ENCODE measurements at places on chromosomes 1 and 21.
A peak's percentile ranks its signal among the peaks of the same experiment; 100 is the strongest.

- no peak for DNase-seq
Measured at GRCh38 chr21:15140321-15141019, 75.7 kb upstream of the NRIP1 start.

GRCh38 chr21:36135391-36136102 lies 668 bp downstream of the CBR3 start:
- DNase-seq: peak; percentile 61

- DNase-seq: no peak
Measured at GRCh38 chr1:245393694-245394093, 238.9 kb downstream of the KIF26B start.

DNA sequence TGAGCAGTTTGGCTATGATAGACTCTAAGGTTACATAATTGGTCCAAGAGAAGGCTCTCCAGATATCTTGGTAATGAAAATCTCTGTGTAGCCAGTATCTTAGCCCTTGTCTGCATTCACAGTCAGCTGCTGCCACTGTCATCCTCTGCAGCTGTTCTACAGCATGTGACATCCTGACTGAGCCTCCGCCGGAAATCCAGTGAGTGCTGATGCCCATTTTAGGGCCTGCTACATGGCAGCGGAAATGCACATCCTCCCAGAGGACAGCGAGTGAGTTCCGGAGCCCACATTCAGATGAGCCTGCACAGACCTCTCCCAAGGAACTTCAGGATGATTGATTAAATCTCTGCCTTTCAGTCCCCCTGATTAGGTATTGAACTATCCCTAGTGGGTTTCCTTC lies 237.1 kb downstream of the HHIPL2 start:
- DNase-seq: no peak

- no peak for DNase-seq
Measured at GRCh38 chr1:65372557-65372956, 47.9 kb upstream of the LEPR start.

DNA sequence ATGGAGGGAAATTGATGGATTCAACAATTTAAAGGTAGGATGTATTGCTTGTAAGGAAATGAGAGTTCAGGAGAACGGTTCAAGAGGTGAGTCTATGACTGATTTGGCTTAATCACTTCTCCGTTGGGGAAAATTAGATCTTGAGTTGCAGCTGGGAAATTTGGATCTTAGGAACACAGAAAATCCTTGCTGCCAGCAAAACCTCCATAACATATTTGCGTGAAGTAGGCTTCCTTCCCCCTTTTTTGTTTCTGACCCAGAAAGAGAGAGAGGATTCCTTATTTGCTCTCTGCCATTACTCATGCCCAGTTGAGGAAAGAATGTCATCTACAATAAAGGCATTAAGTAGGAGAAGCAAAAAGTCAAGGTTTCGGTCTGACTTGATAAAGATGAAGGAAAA lies 73.5 kb upstream of the PDC start:
- DNase-seq: no peak

- no peak for DNase-seq
Measured at GRCh38 chr1:162944974-162945674, 84.1 kb upstream of the CCDC190 start.

- no peak for DNase-seq
Measured at GRCh38 chr1:198838022-198838342, 199.1 kb downstream of the PTPRC start.

GRCh38 chr1:210663730-210664573 lies 335.2 kb downstream of the HHAT start:
- no peak for DNase-seq

DNA sequence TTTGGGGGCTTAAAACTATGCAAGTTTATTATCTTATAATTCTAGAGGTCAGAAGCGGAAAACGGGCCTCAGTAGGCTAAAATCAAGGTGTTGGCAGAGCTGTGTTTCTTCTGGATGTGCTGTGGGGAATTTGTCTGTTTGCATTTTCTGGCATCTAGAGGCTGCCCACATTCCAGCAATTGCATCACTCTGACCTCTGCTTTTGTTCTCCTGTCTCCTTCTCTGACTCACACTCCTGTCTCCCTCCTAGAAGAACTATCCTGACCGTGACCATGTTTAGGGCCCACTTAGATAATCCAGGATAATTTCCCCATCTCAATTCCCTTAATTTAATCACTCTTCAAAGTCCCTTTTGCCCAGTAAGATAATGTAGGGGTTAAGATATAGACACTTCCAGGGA lies 127.4 kb upstream of the DEPDC1 start:
- no peak for DNase-seq

- no peak for DNase-seq
Measured at GRCh38 chr1:206960676-206961386, 9.4 kb downstream of the FCAMR start.

GRCh38 chr1:108962681-108963051 lies 618 bp downstream of the CLCC1 start:
- no peak for DNase-seq

DNA sequence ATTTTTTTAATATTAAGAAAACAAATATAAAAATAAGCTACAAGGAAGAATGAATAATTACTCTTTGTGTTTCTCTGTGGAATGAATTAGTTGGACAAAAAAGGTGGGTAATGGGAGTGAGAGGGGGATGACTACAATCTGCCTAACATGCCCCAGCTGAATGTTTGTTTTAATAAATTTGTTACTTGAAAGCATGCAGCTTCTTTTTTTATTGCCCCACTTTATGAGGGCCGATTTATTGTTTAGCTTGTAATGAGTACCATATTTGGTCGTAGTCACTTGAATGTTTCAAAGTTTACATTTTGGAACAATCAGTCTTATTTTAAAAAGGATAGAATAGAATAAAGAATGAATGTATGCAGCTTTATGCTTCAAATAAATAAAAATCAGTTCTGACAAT lies 197.4 kb downstream of the LBR start:
- DNase-seq: no peak

DNA sequence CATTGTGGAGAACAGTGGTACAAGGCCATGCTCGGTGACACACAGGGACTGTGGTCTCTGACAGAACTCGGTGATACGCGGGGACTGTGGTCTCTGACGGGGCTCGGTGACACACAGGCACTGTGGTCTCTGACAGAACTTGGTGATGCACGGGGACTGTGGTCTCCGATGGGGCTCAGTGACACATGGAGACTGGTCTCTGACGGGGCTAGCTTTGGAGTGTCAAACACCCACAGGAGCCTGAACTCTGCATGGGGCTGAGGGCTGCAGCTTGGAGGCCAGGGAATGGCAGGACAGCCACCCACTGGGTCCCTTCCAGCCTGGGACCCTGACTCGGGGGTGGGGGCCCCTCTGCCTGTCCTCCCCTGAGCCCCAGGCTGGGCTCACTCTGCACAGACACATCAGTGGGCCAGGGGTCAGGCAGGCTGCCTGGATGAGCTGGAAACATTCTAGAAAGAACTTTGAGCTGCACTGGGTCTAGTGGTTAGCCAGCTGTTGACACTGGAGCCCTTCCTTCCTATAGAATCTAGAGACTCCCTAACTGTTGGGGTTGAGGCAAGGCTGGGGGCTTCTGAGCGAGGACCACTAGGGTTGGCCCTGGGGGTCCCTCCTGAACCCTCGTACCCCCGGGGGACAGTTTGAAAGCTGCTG lies 49.8 kb downstream of the DISP3 start:
- DNase-seq: no peak

GRCh38 chr1:108892356-108893140 lies 15.8 kb downstream of the GPSM2 start:
- DNase-seq: no peak

DNA sequence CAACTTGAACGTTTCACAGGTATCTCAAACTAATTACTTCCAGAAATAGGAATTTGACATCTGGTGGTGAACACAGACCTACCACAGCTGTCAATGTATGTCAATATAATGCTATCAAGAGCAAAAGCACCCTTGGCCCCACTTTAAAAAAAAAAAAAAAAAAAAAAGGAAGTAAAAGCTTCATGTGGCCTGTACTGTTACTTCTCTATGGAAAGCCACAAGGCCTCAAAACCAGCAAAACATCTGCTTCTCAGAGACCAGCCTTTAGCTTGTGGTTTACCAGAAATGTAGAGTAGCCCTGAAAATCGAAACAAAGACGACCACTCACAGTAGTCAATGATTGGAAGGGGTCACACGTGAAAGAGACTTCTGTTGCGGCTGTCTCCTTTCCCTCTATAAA lies 109.6 kb downstream of the SLC45A1 start:
- no peak for DNase-seq

DNA sequence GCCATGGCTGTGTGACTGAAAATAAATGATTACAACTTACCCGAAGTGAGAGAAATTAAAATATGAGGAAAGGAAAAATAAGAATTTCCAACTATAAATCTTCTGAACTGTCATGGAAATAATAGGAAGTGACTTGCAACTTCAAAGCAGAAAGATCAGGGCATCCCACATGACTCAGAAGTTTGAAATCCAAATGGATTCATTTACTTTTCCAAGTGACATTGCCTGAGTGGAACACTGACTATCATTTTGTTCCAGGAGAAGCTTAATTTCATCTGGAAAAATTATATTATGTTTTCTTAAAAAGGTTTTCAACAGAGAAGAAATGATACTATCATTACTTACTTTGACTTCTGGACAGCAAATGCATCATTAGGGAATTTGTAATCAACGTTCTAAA lies 110.8 kb downstream of the GREM2 start:
- DNase-seq: no peak

GRCh38 chr1:156463874-156464273 lies 36.7 kb downstream of the MEF2D start:
- DNase-seq: no peak

DNA sequence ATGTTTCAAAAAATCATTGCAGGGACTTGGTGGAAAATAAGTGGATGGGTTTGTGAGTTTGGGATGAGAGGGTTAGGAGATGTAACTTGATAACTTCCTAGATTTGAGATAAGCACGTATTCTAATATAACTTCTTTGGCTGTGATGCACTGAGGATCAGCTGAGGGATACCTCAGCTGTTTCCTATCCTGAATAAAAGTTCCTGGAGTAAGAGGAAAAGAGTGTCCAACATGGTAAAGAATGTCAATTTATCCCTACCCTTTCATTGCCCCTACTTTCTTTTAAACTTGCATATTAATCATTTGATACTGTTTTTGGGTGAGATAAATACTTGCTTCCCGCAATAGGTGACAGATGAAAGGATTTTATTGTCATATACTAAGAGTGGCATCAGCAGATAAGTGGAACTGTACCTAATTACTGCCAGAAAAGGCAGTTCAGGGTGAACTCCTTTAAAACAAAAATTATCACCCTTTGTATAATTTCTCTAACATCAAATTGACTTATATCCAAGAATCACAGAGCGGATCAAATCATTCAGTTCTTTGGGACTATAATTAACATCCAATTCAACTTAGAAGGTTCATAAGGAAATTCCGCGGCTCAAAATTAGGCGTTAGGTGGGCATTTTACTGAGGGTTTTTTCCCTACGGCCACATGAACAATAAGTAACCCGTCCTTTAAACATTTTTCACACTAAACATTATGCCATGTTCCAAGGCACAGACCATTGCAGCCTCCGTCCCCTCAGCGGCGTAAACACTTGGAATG lies 1.4 kb upstream of the SUCO start:
- DNase-seq: no peak
